Kidney (tissue), 22 donors: ENCODE measurements at places on chromosomes 3 and 15. TPM values are rescaled to one million over a fixed set of nuclear protein-coding genes. Genes with fewer than 3 reads are reported as not detected.

- no peak for DNase-seq
Observed at GRCh38 chr3:148319161-148319915, 378.4 kb upstream of the AGTR1 start.

The RTP3 gene
- total RNA-seq = not detected

DNA sequence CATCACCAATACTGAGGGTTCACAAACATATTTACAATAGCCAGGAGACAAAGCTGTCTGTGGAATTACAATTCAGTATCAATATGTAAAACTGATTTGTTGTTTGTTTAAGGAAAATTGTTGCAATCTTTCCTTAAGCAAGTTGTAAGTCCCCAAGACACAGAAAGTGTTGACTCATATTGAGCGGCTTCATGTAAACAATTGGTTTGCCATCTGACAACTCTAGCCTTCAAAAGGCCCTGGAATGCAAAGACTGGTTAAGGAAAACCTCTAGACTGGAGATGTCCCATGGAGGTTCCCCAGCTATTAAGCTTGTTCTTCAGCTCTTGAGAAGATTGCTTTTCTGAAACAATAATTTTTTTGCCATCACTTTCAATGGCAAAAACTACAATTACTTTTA, 283.7 kb upstream of the PROK2 start:
- no peak for DNase-seq

DNA sequence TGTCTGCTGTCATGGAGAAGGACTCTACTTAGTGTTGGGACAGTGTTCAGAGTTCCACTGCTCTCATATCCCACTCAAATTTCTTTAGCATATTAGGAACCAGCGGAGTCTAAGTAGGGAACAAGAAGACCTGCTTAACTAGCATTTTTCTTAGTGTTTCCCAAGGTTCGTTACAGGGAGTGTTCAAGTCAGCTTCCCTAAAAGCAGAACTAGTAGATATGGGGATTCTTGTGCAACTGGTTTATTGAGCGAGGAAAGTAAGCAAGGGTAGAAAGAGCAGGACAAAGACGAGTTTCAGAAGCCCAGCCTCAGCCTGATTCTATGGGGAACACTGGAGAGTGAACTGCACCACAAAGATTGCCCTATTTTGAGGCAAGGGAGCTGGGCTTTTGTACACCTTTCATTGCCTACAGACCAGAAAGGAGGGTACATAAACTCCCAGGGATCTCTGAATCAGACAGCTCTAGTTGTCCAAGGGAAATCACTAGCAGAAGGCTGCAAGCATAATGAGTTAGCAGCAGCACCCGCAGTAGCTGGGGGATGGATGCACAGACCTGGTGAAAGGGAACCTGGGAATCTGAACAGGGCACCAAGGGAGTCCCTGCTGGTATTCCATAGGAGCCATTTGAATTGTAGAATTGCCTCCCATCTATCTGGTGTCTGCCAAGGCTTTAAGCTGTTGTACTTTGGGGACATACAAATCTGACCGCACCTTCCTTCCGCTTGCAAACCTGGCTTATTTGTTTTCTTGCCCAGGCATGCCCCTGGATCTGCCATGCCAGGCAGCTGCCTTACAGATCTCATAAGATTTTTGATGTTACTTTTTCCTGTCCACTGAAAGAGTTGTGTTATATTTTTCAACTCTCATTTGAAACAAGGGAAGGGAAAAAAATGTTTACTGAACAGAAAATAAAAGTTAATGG, 15.1 kb downstream of the CMTM7 start:
- DNase-seq = no peak

The TRIM42 gene
- not detected for total RNA-seq

DNA sequence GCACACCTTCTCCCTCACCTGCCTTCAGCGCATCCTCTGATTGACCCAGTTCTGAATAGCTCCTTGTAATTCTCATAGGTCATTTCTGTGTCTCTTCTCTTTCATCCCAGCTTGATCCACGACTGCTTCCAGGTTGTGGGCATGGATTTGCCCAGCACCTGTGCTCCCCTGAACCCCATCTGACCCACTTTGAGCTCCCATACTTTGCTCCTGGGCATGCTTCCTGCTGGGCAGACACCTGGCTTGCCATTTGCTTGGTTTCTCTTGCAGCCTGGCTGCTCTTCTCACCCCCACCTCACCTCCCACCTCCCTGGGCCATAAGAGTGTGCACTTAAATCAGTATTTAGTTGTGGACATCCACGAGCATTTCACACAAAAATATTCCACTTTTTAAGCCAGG, 635.5 kb downstream of the TBL1XR1 start:
- no peak for DNase-seq

The CSPG5 gene
- 0.16 TPM for total RNA-seq

DNA sequence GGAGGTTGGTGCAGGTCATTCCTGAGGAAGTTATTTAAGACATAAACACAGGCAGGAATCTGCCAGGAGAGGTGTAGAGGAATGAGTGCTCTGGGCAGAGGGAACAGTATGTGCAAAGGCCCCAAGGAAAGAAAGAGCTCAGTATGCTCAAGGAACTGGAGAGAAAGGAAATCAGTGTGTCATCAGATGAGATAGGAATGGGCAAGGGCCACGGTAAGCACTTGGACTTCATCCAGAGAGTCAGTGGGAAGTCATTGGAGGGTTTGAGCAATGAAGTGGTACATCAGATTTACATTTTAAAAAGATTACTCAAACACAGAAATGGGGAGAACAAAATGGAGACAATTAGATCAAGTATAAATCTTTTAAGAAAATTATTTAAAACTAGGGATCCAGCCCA, 272.2 kb downstream of the ADAMTSL3 start:
- no peak for DNase-seq

DNA sequence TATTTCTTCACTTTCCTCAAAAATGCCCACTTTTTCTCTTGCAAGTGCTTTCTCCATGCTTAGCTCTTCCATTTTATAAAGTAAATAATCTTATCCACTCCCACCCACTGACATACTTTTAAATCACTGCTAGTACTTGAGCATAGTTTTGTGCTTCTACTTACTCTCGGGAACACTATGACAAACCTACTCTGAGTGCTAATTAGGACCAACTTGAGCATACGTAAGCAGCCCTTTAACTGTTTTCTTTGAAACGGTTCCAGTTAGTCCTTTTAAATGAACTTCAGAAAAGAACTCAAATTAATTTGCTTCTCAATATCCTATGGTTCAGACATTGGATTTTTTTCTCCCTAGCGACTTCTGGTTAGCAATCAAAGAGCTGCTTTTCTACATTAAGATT, 280.0 kb upstream of the SOX2 start:
- DNase-seq = no peak
